ENCODE measurements at places on chromosomes 3 and 15.

DNA sequence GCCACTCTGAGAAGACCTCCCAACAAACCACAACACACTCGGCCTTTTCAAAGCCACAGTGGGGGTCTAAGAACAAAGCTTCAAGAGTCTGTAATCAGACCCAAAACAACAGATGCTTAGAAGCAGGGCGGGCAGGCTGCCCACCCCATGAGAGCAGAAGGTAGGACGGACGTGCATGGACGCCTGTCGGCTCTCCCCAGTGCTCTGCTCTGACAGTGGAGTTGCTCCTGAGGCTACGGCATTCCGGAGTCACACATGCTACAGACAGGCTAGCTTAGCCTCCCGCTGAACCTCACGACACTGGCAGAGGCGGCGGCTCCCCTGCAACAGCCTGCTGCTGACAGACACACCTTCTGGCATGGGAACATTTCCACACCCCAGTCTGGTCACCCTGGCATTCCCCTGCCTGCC is 33.5 kb downstream of the SLCO2A1 start:
- no peaks in the 10 kb centered on the region for H3K36me3 ChIP-seq
- no peaks in the 10 kb centered on the region for H3K4me1 ChIP-seq
- no peak for DNase-seq
- H3K4me3 ChIP-seq, result no peak overlapping the region
- no peak overlapping the region for H3K27ac ChIP-seq

- no peaks in the 10 kb centered on the region for H3K27me3 ChIP-seq
- no peak overlapping the region for H3K27ac ChIP-seq
- H3K4me3 ChIP-seq, result no peak overlapping the region
- DNase-seq, result no peak
- H3K36me3 ChIP-seq, result no peaks in the 10 kb centered on the region
Observed at GRCh38 chr3:54844211-54844610, 83.6 kb downstream of the LRTM1 start.

DNA sequence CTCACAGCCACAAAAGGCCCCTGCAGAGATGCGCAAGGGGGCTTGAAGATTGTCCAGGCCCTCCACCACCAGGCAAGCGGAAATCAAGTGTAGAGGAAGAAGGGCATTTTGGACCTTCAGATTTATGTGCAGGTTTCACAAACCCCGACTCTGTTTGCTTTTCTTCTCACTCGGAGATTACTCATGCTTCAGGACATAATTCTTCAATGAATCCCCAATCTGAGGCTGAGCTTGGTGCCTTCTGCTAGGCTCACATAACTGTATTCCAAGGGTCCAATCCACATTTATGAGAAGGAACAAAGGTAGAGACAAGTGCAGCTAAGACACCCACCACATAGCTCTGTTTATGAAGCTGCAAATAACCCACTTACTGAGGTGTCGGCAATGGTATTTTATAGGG is 50.6 kb upstream of the NMNAT3 start:
- H3K36me3 ChIP-seq, result no peaks in the 10 kb centered on the region
- no peaks in the 10 kb centered on the region for H3K27me3 ChIP-seq
- DNase-seq, result no peak
- H3K27ac ChIP-seq, result no peak overlapping the region

- H3K36me3 ChIP-seq, result no peaks in the 10 kb centered on the region
- no peak overlapping the region for H3K4me3 ChIP-seq
- no peaks in the 10 kb centered on the region for H3K27me3 ChIP-seq
- no peak for DNase-seq
- no peak overlapping the region for H3K27ac ChIP-seq
Observed at GRCh38 chr3:156050918-156051317, 69.5 kb upstream of the KCNAB1 start.
